Stimulated activated CD8-positive, alpha-beta memory T cell treated with anti-CD3 and anti-CD28 coated beads, Interleukin-7, amount 100 ng/mL, for 1 hour (primary cell): ENCODE measurements at places on chromosomes 5 and 9.

DNA sequence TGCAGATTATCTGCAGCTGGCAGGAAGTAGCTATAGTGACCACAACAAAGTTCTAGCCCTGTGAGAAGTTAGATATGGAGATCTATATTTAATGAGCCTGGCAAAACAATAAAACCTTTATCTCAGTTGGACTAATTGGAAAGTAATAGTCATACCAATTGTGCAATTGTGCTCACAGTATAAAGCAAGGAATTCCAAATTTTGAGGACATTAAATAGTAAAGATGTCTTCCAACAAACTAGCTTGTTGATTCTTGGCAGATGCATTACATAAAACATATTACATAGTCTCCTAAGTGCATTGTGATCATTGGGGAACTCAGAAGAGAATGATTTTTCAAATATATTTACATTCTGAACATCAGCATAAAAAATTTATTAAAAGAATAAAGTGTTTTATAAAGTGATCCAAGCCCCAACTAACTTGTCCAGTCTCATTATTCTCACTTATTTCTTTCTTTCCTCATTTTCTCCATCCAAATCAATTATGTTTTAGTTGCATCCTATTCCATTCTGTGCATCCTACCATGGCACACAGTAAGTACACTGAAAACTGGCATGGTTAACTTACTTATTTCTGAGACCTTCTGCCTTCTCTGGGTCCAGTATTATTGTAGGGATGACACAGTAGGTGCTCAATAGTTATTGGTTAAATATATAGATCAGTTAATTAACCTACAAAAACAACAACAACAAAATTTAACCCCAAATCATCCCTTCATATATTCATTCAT lies 977.2 kb upstream of the NUDT12 start:
- DNase-seq, result no peak

DNA sequence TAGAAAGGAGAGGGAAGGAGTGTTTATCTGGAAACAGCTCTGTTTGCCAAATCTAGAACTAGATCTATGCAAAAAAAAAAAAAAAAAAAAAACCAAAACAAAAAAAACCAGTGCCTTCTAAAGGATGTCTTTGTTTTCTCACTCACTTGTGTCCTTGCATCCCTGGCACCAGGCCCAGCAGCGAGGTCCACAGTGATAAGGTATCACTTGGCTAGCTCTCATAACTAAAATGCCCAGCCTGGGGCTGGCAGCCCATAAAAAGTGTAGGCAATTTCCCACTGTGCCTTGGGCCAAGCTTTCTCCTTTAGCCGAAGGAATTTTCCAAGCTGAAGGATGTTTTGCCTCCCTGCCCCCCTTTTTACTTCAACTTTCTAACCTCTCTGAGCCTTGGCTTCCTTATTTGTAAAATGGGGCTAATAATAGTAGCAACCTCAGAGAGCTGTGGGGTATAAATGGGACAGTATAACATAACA lies 20.8 kb downstream of the RGS3 start:
- no peak for DNase-seq

DNA sequence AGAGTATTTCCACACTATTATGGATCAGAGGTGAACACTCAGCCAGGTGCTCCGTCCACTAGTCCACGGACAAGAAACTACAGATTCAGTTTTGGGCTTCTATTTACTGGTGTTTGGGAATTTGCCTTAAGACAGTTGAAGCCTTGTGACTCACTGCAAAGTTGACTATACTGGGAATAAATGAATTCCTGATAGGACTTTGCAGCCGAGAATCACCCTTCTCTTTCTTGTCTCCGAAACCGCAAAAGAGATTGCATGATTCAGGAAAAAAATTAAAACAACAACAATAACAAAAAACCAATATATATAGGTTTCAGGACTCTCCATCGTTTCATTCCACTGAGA lies 716 bp downstream of the TMEM171 start:
- DNase-seq, result no peak

GRCh38 chr5:159040181-159040580 lies 59.5 kb downstream of the EBF1 start:
- no peak for DNase-seq

DNA sequence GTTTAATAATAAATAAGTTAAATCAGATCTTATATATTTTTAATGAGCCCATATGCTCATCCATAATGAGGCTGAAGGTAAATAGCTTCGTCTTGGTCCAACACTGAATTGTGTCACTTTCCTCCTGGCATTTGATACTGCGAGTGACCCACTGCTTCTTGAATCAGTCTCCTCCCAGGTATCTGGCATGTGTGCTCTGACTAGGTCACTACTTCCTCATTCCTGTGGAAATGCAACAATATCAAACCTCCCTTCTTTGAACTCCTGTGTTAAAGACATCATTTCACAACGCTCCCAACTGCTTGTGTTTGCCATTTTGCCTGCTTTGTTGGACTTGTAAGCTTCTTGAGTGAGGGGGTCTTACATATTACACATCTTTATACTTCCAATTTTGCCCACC lies 157.7 kb downstream of the SLC24A2 start:
- DNase-seq, result no peak

GRCh38 chr5:60184606-60185005 lies 291.1 kb upstream of the PDE4D start:
- DNase-seq, result no peak

DNA sequence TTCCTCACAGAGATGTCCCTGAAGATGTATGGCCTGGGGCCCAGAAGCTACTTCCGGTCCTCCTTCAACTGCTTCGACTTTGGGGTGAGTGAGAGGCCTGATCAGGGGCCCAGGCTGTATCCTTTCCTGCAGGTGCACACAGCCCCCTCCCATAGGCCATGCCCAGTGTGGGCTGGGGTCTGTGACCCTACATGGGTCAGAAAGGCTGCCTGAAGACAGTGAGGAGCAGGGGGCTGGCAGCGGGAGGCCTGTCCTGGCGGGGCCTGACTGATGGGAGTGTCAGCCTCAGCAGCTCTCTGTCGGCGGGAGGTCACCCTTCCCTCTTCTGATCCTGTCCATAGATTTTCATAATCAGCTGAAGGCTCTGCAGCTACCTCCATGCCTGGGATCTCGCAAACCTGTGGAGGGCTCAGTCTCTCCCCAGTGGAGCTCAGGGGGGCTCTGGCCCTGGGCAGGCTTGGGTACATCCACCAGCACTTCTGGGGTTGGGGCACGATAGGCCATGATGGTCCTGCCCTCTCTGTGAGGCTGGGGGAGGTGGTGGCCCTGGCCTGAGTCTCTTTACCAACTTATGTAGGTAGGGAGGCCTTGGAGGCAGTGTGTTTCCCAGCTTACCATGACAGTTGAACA lies 98.5 kb downstream of the CACNA1B start:
- DNase-seq, result no peak

GRCh38 chr5:141149812-141150211 lies at the start of gene PCDHB6:
PCDHB6 (plus strand) TSS chr5:141150057; CDS start chr5:141150258, 201 bp downstream.
- DNase-seq, result no peak

DNA sequence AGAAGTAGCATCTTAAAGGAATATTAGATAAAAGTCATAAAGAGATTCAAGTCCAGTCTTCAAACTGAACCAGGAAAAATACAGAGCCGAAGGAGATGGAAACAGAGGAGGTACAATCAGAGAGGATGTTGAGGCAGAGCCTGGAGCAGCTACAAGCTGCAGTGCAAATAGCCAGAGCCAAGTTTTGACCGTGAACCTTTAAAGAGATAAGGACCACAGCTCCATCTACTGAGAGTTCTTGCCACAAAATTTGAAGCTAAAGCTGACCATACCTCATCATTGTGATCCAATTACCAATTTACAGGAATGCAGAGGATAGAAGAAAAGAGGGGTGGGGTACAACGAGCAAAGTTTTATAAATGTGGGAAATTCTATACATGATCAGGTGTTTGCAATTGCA lies 10.4 kb upstream of the DEPDC1B start:
- DNase-seq, result no peak

GRCh38 chr9:135663857-135664256 lies 748 bp downstream of the LCN9 start:
- DNase-seq, result no peak

DNA sequence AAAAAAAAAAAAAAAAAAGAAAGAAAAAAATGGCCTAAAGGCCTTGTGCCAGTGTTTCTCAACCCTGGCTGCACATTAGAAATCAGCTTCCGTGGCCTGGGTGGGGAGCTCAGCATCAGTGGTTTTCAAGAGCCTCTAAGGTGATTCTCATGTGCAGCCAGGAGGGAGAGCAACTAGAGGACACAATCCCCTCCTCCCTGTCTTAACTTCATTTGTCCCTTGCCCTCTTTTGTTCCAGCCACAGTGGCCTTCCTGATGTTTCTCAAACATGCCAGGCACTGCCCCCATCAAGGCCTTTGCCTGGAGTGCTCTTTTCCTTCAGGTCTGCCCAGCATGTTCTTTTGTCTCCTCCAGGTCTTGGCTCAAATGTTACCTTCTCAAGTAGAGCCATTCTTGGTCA lies 42.4 kb downstream of the HOMER1 start:
- DNase-seq, result no peak
